ENCODE measurements at places on chromosomes 6 and 20. TPM values are rescaled to one million over a fixed set of nuclear protein-coding genes. Genes with fewer than 3 reads are reported as not detected.

DNA sequence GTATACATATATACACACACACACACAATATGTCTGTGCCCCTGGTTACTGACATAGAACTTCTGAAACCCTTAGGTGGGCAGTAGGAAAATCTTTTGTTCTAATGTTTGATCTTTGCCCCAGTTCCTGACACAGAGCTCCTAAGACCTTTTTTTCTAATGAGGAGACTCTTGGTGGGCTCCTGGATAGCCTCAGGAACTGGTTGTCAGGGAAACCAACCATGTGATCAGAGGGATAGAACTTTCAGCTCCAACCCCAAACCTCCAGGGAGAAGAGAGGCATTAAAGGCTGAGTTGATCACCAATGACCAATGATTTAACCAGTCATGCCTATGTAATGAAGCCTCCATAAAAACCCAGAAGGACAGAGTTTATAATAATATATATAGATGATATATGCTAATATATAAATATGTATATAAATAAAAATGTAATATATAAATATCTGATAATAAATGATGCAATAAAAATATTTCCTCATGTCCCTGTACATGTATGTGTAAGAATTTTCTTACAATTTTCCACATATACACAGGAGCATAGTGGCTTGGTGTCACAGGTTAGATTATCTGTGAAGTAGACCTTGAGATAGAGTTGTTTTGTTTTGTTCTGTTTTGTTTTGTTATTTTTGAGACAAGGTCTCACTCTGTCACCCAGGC, 93.3 kb downstream of the GPX5 start:
- no peak for DNase-seq
- no peak overlapping the region for H3K4me3 ChIP-seq
- no peaks in the 10 kb centered on the region for H3K4me1 ChIP-seq
- no peaks in the 10 kb centered on the region for H3K36me3 ChIP-seq
- H3K27me3 ChIP-seq, result peaks cover 12% of the 10 kb centered on the region
- H3K27ac ChIP-seq, result no peak overlapping the region

DNA sequence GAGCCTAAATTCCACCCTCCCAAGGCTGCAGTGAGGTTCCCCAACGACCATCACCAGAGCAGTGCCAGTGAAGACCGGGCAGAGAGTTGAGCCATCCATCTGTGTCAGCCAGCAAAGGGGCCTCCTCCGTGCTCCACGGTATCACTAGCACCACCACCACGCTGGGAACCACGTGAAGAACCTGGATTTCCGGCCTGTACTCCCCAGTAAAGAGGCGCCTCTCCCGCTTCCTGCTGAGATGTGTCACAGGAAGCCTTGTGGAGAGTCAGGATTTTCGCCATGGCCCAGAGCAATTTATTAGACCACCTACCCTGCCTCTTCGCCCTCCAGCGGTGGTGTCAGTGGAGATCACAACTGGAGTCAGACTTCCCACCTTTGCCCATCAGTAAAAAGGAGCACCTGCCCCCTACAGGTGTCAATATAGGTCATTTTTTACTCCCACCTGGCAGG, 28.8 kb downstream of the CPXM1 start:
- DNase-seq, result no peak
- H3K36me3 ChIP-seq, result no peaks in the 10 kb centered on the region
- no peak overlapping the region for H3K4me3 ChIP-seq
- H3K4me1 ChIP-seq, result no peaks in the 10 kb centered on the region

The GGTLC1 gene
- total RNA-seq, result not detected

The GNRH2 gene
- total RNA-seq, result 2.5 TPM

- no peak for DNase-seq
- H3K4me3 ChIP-seq, result no peak overlapping the region
- H3K36me3 ChIP-seq, result no peaks in the 10 kb centered on the region
Observed at GRCh38 chr20:39800548-39800947, 838.4 kb downstream of the DHX35 start.

- H3K4me1 ChIP-seq, result no peaks in the 10 kb centered on the region
Observed at GRCh38 chr6:153727885-153728284, 311.2 kb upstream of the OPRM1 start.

GRCh38 chr6:154410619-154411072, 54.0 kb upstream of the IPCEF1 start:
- no peaks in the 10 kb centered on the region for H3K4me1 ChIP-seq
- DNase-seq, result no peak
- no peaks in the 10 kb centered on the region for H3K36me3 ChIP-seq
- no peak overlapping the region for H3K4me3 ChIP-seq
- H3K27me3 ChIP-seq, result no peaks in the 10 kb centered on the region
- H3K27ac ChIP-seq, result no peak overlapping the region

The POPDC3 gene
- total RNA-seq, result not detected

GRCh38 chr20:24379484-24379927, 89.9 kb upstream of the SYNDIG1 start:
- H3K4me3 ChIP-seq, result no peak overlapping the region
- no peak for DNase-seq
- H3K36me3 ChIP-seq, result no peaks in the 10 kb centered on the region
- H3K4me1 ChIP-seq, result no peaks in the 10 kb centered on the region

The MUC21 gene
- total RNA-seq, result not detected

DNA sequence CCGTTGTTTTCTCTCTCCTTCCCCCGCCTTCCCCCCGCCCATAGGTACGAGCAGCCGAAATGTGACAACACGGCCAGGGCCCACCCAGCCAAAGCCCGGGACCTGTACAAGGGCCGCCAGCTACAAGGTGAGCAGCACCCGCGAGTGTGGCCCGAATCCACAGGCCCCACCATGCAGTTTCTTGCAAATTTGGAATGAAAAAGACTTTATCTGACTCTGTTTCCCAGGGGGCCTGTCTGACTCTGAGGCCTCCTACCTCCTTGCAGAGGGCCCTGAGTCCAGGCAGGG, 167.1 kb downstream of the SMOC2 start:
- H3K27me3 ChIP-seq, result no peaks in the 10 kb centered on the region
- no peak overlapping the region for H3K4me3 ChIP-seq
- H3K27ac ChIP-seq, result no peak overlapping the region
- H3K36me3 ChIP-seq, result no peaks in the 10 kb centered on the region
- no peaks in the 10 kb centered on the region for H3K4me1 ChIP-seq

GRCh38 chr6:650098-650497, 6.8 kb downstream of the HUS1B start:
- no peaks in the 10 kb centered on the region for H3K36me3 ChIP-seq
- DNase-seq, result no peak
- no peaks in the 10 kb centered on the region for H3K4me1 ChIP-seq
- no peak overlapping the region for H3K4me3 ChIP-seq
- no peaks in the 10 kb centered on the region for H3K27me3 ChIP-seq

GRCh38 chr6:163319609-163320366, 94.7 kb upstream of the QKI start:
- H3K27ac ChIP-seq, result no peak overlapping the region
- H3K27me3 ChIP-seq, result peaks cover 6% of the 10 kb centered on the region
- no peaks in the 10 kb centered on the region for H3K36me3 ChIP-seq
- H3K4me3 ChIP-seq, result no peak overlapping the region
- no peaks in the 10 kb centered on the region for H3K4me1 ChIP-seq
- no peak for DNase-seq

GRCh38 chr6:14035071-14035847, 82.3 kb upstream of the CD83 start:
- H3K27ac ChIP-seq, result no peak overlapping the region
- H3K4me1 ChIP-seq, result no peaks in the 10 kb centered on the region
- no peak for DNase-seq
- no peaks in the 10 kb centered on the region for H3K36me3 ChIP-seq
- H3K27me3 ChIP-seq, result no peaks in the 10 kb centered on the region
- no peak overlapping the region for H3K4me3 ChIP-seq
